ENCODE measurements at places on chromosomes 2 and 18.

GRCh38 chr2:74304332-74305148 lies 38.7 kb downstream of the SLC4A5 start:
- DNase-seq = no peak

DNA sequence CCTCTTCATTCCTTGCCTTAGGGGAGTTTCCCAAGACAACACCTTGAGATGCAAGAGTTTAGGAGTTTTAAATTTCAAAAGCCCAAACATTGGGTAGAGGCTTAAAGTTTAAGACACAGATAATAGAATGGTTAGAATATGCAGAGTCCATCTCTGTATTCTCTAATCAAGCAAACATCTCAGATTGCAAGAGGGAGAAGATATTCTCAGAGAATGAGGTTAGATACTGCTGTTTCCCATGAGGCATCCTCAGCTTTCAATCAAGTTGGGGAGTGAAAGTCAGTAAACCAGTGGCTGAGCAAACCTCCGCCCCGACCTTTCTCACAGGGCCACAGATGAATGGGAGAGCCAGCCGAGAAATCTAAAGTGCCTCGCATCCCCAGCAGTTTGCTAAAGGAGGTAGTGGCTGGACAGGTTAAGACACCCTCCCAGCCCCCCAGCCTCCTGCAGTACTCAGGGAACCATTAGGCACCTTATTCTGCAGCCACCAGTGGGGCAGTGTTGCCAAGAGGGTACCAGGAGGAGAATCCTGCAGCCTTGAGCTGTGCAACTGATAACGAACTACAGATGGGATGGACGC lies 30.0 kb downstream of the FBXO36 start:
- no peak for DNase-seq

GRCh38 chr2:96549967-96550786 lies 13.6 kb downstream of the ARID5A start:
- no peak for DNase-seq

DNA sequence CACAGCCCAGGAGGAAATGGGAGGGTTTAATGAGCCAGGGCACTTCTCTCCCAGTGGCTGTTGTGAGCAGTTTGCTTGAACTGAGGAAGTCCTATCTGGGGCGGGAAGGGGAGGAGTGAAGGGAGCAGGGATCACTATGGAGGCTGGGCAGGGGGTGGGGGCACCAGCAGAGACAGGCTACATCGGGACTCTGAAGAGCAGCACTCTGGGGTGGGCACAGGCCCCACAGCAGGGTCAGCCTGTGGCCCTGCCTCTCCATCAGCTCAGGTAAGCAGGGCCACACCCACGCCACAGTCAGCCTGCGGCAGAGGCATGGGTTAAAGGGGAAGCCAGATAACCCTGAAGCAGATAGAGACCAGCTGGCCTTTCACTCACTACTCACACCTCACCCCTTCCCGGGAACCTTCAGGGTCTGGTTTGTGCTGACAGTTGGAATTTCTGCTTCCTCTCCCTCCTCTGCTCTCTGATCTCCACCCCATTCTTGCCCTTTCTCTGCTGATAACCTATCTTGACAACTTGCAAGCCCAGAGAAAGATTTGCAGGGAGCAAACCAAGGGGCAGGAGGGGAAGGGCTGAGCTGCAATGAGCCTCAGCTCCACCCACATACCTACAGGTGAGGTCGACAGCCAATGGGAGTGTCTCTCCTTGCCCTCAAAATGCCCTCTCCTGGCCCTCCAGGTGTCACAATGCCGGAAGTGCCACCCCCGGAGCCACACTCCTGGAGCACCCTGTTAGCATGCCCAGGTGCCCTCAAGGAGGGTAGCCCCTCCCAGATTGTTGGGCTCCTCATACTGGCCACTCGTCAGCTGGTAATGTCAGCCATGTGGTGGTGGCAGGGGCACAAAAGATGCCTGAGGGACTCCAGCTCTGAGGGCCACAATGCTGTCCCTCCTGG lies 3.7 kb downstream of the SIGLEC15 start:
- DNase-seq = no peak

DNA sequence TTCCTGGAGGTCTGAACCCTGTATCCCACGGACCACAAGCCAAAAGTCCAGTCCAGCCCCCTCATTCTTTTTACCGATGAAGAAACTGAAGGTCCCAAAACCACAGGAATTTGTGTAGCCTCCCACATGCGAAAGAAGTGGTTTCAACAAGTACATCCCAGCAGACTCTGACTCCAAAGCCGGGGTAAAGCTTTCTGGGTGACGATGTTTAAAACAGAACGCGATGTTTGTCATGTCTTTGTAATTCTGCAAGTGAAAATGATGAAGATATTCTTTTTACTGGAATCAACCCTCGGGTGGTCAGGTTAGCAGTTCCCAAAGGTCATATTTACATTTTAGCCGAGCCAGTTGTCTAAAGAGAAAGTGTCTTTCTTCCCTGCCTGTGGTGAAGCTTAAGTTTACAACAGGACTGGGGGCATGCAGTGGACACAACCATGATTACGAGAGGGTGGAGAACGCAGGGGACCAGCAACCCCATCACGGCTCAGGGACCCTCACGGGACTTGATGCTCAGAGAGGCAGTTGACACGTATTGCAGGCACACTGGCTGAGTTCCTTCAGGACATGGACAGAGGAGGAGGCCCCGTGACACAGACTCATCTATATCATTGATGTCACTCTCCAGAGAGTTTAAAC lies 17.8 kb upstream of the TMEM131 start:
- DNase-seq = peak; percentile 35

- no peak for DNase-seq
Observed at GRCh38 chr2:122168799-122169198, 413.3 kb downstream of the TSN start.

All from stimulated activated CD4-positive, alpha-beta T cell treated with anti-CD3 and anti-CD28 coated beads, Interleukin-12 subunit alpha, Interleukin-12 subunit beta, amount 100 ng/mL, for 48 hours (primary cell).